ENCODE measurements at places on chromosomes 6 and 20. TPM values are rescaled to one million over a fixed set of nuclear protein-coding genes. Genes with fewer than 3 reads are reported as not detected.

The C20orf144 gene
- 0.11 TPM for total RNA-seq

The ATG5 gene
- total RNA-seq = 54.0 TPM

The AFG1L gene
- 5.5 TPM for total RNA-seq

The PCK1 gene
- total RNA-seq = not detected

The PDCD2 gene
- total RNA-seq = 58.4 TPM

The PRSS35 gene
- 3.2 TPM for total RNA-seq

The ESR1 gene
- total RNA-seq = 8.2 TPM

The BMP2 gene
- 5.0 TPM for total RNA-seq

The SUMO4 gene
- 1.00 TPM for total RNA-seq

The PSMB1 gene
- 409 TPM for total RNA-seq
